Cardiac muscle cell (in vitro differentiated cells and primary cell): ENCODE measurements at places on chromosomes 2 and 18. TPM values are rescaled to one million over a fixed set of nuclear protein-coding genes. Genes with fewer than 3 reads are reported as not detected.

FAM228A gene
- total RNA-seq: 1.7 and 3.0 TPM in 2 replicates

LGALSL gene
- 12.8 and 15.8 TPM in 2 replicates for total RNA-seq

DNA sequence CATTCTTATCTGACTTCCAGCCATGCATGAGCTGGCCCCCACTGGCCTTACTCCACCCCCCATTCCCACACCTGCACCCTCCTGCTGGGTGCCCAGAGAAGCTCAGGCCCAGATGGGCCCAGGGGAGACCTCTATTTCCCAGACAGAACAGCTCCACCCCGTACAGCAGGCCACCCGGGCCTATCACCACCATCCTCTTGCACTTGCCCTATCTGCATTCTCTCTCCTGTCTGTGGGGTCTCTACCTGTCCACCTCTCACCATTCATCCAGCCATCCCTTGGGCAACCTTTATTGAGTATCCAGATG lies 25.3 kb upstream of the TNS1 start:
- no peak for DNase-seq

DNA sequence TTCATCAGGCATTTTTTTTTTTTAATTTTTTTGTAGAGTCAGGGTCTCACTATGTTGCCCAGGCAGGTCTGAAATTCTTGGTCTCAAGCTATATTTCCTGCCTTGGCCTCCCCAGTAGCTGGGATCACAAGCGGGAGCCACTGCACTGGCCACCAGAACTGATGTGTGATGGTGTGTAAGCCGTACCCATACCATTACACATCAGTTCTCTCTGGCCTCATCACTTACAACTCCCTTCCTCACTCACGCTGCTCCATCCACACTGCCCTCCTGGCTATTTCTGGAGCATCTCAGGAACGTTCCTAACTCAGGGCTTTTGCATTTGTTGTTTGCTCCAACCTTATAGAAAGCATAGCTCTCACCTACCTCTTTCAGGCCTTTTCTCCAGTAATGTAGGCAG lies 834.5 kb upstream of the ID2 start:
- no peak for DNase-seq

- DNase-seq: no peak
Measured at GRCh38 chr2:168889635-168890005, 610 bp downstream of the SPC25 start.

DNA sequence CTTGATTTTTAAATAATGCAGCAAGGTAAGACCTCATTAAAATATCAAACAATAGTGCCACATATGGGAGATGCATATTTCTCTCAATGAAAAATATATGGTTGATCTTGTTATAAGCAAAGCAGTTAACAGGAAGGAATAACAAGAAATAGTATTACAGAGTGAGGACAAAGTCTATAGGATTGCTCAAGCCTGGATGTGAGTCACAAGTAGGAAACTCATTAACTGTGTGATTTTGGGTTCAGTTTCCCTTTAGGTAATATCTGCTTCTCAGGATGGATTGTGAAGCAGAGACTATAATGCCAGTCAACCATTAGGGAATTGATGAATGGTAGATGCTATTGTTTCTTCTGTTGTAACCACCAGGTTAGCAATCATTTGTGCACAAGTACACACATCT lies 42.9 kb upstream of the SPHKAP start:
- no peak for DNase-seq

OR6B2 gene
- not detected in 2 replicates for total RNA-seq

KCNJ13 gene
- total RNA-seq: not detected in 2 replicates
